Urinary bladder (tissue), 4 donors: ENCODE measurements at places on chromosomes 4 and X.

DNA sequence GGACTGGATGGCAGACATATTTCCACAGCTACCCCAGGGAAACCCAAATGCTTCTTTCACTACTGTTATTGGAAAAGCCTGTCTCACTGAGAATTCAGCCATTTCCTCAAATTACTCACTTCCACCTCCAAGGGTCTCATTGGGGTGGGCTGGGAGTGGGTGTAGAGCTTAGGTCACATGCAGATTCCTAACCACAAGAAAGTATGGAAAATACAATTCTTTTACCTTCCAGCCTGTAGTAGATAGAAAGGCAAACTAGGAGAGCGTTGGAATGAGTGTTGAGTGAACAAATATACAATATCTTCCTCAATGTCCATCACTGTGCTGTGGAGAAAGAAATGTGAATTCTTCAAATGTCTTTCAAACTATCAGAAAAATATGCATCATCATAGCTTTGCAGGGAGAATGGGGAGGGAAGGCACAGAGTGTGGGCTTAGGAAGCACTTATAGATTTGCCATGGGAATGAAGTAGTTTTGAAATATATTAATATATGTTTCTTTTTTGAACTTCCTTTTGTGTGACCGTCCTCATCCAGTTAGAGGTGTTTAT is 245.3 kb upstream of the JADE1 start:
- DNase-seq: no peak

DNA sequence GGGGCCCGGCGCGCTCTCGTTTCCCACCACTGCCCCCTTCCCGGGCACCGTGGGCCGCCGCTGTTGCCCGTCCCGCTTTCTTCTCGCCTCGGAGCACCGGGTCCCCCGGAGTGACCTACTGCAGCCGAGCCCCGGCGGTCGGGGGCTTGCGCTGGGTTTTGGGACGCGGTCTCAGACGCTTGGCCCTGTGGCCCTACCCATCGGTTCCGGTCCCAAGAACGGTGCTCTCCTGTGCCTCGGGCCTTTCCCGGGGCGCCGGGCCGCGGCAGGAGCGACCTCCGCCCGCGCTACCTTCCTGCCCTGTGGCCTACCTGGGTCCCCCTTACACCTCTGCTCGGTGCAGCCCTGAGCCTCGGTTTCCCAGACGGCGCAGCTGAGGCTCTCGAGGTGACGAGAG is 21.6 kb upstream of the HMX1 start:
- no peak for DNase-seq

- DNase-seq: no peak
Observed at GRCh38 chr4:118845552-118846050, 9.7 kb upstream of the SEC24D start.

DNA sequence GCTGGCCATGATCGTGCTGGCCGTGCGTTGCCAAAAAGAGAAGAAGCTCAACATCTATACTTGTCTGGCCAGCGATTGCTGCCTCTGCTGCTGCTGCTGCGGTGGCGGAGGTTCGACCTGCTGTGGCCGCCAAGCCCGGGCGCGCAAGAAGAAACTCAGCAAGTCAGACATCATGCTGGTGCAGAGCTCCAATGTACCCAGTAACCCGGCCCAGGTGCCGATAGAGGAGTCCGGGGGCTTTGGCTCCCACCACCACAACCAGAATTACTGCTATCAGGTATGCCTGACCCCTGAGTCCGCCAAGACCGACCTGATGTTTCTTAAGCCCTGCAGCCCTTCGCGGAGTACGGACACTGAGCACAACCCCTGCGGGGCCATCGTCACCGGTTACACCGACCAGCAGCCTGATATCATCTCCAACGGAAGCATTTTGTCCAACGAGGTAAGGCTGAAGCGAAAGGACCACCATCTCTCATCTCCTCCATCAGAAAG is 3.3 kb downstream of the PCDH10 start:
- DNase-seq: no peak

DNA sequence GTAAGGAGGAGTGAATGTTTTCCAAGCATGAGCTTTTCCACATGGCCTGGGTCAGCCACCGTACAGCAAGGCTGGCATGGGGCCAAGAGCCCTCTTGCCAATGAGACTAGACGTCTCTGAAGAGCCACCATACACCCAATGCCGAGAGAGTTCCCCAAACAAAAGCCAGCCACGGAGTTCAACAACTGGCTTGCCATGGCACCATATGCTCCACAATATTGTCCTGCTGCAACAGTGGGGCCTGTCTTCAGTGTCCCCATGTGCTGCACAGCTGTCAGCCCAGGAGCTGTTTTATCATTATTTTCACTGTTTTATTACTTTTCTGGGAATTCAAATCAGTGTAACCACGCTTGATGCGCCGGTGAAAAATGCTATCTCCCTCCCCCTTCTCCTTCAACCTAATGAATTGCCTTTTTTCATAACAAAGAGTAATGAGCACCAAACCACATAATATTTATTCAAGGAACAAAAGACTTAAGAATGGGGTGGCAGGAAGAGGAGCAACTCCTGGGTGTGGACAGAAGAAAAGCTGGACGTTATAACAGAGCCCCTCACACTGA is 18.4 kb downstream of the MAML3 start:
- no peak for DNase-seq

DNA sequence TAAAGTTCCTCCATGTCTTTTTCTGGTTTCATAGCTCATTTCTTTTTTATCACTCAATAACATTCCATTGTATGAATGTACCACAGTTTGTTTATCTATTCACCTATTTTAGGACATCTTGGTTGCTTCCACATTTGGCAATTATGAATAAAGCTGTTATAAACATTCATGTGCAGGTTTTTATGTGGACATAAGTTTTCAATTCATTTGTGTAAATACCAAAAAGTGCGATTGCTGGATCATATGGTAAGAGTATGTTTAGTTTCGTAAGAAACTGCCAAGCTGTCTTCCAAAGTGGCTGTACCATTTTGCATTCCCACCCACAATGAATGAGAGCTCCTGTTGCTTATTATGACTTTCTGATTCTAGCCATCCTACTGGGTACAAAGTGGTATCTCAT is 36.3 kb upstream of the ZFX start:
- DNase-seq: no peak

DNA sequence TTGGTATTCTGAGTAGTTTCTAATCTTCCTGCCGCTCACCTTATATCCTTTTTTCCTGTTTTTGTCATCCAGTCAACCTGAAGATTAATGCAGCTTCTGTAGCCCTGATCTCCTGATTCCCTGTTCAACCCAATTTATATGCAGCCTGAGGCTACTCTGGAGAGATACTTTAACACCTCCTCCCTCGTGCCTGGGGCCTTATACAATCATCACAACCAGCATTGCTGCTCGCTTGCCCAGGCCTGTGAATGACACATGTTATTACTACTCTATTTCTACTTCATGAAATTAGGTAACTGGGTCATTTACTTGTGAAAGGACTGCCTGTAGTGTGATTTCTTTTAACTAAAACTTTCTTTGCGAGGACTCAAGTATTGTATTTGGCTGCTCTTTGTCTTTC is 33.7 kb upstream of the WDR17 start:
- DNase-seq: no peak

DNA sequence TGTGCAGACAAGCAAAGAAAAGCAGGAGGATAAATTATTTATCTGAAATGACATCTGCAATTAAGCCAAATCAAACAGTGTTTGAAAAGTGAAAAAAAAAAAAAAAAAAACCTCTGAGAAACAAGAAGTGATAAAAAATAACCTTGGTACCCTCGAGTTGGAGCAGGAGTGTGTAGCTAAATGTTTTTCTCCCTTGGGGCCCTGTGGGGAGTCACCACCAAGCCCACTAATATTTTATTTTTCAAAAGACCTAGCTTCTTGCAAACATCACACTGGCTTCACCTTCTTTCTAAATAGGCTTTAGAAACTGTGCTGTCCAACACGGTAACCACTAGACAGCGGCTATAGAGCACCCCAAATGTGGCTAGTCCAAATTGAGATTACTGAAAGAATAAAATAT is 47.7 kb downstream of the SNX25 start:
- no peak for DNase-seq
